Activated CD4-positive, alpha-beta T cell treated with anti-CD3 and anti-CD28 coated beads, Interleukin-2, amount 50 U/mL, for 1 hour (primary cell): ENCODE measurements at places on chromosomes 12 and 14.

DNA sequence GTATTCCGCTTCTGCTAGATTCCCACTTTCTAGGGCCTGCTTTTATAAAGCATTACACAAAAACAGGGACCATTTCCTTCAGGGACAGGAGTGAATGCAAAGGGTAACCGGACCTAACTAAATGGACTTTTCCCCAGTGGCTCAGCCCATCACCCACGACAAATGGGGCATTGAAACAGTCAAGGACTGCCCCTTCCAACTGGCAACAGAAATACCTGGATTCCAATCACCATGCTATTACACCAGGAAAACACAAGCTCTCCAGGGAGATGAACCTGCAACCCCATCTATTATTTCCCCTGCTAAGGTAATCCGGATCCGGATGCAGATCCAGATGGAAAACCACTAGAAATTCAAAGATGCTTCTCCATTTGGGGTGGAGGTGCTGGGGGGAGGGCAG lies 1.0 kb downstream of the MPHOSPH9 start:
- no peak for DNase-seq

GRCh38 chr14:94620597-94620996 lies 8.4 kb downstream of the SERPINA3 start:
- no peak for DNase-seq

GRCh38 chr12:130576371-130576816 lies 139.7 kb downstream of the RIMBP2 start:
- no peak for DNase-seq

GRCh38 chr12:72535212-72535990 lies 263.2 kb downstream of the TRHDE start:
- no peak for DNase-seq

DNA sequence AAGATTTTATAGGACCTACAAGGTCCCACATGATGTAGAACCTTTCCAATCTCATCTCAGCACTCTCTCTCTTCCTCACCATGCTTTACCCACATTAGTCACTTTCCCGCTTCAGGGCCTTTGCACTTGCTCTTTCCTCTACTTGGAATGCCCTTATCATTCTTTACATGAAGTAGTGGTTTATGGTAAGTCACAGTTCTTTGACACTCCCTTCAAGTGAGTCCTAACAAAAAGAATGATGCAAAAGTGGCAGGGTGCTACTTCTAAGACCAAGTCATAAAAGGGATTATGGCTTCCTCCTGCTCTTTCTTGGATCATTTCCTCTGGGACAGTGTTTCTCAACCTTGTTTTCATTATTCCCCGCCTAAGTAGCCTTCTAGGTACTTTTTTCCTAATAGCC lies 13.1 kb downstream of the TMBIM4 start:
- DNase-seq = no peak

GRCh38 chr14:100675699-100676684 lies 50.7 kb upstream of the DLK1 start:
- DNase-seq = no peak

- DNase-seq = no peak
Measured at GRCh38 chr12:52232674-52233461, at the start of gene KRT7. TSS of gene KRT7 (plus strand) at chr12:52233243. CDS start at chr12:52233297, 54 bp downstream.

DNA sequence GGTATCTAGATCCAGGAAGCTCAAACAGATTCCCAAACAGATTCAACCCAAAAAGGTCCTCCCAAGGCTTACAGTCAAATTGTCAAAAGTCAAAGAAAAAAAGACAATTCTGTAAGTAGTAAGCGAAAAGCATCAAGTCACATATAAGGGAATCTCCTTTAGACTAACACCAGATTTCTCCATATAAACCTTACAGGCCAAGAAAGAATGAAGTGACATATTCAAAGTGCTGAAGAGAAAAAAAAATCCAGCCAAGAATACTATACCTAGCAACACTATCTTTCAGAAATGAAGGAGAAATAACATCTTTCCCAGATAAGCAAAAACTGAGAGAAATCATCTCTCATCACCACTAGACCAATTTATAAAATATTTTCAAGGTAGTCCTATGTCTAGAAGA lies 79.6 kb upstream of the LGR5 start:
- DNase-seq = no peak

DNA sequence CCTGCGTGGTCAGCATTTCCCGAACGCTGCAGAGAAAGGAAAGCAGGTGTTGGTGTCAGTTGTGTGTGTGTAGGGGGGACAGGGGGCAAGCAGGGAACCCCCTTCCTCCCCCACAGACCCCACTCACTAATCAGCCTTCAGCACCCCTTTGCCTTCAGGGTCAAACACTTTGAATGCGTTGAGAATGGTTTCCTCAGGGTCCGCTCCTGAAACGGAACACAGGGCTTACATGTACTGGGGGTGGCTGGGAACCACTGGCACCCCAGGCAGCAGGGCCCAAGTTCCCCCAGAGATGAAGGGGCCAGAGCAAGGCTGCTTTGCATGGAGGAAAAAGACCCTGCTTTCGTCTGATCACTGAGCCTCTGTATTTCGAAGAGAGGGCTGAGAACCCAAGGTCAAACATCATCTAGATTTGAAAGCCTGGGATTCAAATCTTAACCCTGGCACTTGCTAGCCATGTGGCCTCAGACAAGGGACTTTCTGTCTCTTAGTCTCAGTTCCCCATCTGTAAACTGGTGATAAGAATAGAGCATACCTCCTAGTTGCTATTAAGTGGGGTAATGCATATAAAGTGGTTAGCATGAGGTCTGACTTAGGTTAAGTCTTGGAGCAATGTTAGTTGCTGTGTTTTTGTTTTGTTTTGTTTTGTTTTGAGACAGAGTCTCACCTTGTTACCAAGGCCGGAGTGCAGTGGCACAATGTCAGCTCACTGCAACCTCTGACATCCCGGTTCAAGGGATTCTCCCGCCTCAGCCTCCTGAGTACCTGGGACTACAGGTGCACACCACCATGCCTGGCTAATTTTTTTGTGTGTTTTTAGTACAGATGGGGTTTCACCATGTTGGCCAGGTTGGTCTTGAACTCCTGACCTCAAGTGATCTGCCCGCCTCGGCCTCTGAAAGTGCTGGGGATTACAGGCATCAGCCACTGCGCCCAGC lies 7.0 kb downstream of the MYL2 start:
- DNase-seq = no peak

GRCh38 chr12:11839091-11839641 lies 189.7 kb downstream of the ETV6 start:
- DNase-seq = no peak

GRCh38 chr12:51910691-51911090 lies 3.4 kb downstream of the ACVRL1 start:
- DNase-seq = no peak

- DNase-seq = no peak
Measured at GRCh38 chr12:109741286-109741969, 27.8 kb downstream of the FAM222A start.

- no peak for DNase-seq
Measured at GRCh38 chr12:118841588-118841987, 139.8 kb upstream of the SRRM4 start.

GRCh38 chr14:104640681-104641080 lies 36.1 kb upstream of the TMEM179 start:
- DNase-seq = no peak

DNA sequence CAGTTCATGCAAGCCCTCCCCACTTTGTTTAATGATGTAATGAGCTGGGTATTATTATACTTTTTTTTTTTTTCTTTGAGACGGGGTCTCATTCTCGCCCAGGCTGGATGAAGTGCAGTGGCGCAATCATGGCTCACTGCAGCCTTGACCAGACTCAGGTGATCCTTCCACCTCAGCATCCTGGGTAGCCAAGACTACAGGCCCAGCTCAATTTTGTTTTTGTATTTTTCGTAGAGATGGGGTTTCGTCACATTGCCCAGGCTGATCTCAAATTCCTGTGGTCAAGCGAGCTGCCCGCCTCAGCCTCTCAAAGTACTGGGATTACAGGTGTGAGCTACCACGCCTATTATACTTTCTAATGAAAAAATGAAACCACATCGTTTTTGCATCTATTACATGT lies 4.5 kb upstream of the DCAF11 start:
- no peak for DNase-seq

- no peak for DNase-seq
Measured at GRCh38 chr14:68172216-68172615, 352.6 kb downstream of the RAD51B start.

- no peak for DNase-seq
Measured at GRCh38 chr12:64821116-64821630, 3.3 kb upstream of the TBC1D30 start.

DNA sequence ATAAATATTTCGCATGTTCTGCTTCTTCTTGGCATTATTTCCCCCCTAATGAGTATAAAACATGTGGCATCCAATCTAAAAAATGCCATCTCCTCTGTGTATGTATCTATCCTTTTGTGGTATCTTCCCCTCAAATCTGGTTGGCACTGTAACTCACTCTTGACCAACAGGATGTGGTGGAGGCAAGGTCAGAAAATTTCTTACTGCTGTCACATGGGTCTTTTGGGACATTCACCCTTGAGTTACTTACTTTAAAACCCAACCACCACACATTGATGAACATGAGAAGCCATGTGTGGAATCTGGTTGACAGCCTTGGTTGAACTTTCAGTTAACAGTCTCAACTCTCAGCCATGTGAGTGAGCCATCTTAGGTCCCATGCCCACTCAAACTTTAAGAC lies 516.9 kb downstream of the SLC16A7 start:
- DNase-seq = no peak

DNA sequence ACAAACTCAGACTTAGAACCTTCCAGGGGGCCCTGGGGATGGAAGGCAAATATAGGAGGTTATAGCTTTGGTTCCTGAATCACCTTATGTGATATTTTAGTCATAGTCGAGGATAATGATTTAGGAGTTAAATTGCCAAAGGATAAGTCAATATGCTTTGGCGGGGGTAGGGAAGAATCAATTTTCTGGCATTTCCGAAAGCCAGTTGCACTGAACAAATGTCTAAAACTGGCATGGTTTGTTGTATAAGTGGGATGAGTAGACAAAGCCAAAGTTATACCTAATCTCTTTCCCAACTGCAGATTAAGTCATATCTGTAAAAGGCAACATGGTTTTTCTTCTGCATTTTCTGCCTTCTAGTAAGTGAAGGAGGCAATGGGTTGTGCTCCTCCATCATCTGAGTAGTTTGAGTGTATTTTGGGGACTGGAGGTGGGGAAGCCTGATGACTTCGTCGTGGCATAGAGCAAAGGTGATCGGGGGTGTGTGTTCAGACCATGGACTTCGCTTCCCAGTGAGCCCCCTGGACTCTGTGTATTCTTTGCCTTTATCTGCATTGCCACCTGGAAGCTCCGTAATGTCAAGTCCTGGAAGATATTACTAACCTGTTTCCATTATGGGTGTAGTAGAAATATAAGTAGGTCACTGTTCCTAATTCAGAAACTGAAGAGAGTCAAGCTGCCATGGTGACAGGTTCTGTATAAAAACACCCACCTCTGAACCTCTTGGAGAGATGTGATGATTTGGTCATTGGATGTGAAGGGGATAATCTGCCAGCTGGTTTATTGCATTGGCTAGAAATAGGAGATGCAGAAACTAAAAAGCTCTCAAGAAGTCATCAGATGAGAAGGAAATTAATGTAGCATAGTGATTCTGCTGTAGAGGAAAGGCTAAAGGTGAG lies 24.5 kb downstream of the PPFIBP1 start:
- no peak for DNase-seq

GRCh38 chr14:103657471-103657870 lies 28.5 kb downstream of the KLC1 start:
- no peak for DNase-seq

GRCh38 chr12:21528953-21529352 lies 2.9 kb downstream of the SPX start:
- DNase-seq = no peak

DNA sequence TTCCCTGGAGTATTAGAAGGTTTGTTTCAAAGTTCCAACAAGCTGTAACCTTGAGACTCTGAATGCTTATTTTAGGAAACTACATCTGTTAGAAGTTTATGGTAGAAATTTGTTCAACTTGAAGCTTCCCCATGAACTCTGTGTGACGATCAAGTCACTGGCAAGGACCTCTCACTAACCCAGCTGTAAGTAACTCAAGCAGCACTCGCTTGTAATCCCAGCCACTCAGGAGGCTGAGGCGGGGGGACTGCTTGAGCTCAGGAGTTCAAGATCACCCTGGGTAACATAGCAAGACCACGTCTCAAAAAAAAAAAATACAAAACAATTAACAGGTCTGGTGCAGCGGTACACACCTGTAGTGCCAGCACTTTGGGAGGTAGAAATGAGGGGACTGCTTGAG lies 25.6 kb downstream of the TESC start:
- no peak for DNase-seq

DNA sequence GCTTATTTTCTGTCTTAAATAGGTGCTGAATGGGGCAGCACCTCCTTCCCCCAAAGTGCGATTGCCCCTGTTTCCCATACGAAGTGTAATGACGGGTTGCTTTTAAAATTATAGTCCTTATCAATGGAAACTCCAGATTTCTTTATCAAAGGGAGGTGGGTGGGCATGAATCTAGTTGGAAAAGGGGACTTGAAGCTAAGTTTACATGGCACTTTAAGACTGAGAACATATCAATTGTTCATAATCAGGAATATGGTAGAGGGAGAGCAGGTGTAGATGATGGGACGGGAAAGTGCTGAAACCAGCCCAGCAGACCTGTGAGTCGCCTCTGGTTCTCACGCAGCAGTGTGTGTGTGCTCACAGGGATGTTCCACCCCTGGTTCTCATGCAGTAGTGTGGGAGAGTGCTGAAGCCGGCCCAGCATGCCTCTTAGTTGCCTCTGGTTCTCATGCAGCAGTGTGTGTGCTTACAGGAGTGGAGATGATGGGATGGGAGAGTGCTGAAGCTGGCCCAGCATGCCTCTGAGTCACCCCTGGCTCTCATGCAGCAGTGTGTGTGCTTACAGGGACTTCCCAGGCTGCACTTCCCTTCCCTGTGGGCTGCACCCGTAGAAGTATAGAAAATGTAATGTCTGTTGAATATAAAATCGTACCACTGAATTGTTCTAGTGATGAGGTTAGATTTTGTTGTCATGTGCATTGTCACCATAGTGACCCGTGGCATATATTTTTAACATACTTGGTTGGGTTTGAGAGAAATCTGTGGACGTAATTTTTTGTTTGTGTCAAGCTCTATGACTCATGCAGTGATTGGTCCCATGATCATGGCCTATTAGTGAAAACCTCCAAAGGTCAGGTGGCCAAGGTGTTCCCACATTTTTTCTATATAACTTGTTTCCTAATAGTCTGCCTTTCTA lies 51.6 kb downstream of the GPATCH2L start:
- DNase-seq = no peak

DNA sequence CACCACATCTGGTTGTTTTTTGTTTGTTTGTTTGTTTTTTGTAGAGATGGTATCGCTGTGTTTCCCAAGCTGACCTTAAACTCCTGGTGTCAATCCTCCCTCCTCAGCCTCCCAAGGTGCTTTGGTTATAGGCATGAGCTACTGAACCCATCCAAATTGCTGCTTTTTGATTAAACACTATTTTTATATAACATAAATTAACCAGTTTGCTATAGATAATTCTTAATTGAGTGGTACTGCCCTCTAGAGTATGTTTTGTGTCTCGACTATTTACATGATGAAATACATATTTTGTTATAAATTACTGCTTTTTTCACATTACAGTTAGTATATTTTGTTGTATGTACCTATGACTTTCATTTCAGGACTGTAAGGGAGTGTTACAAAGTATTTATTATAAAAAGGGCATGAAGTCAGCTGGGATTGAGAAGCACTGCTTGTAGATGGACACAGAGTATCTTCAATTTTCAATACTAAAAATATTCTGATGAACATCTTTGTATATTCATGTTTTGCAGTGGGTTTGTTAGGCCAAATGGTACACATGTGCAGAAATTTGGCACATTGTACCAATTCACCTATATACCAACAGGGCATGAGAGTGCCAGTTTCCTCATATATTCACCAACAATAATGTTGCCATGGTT lies 14.9 kb upstream of the SCAF11 start:
- DNase-seq = no peak
